ENCODE measurements at places on chromosomes 6 and 20.

GRCh38 chr20:39619271-39619785, 657.2 kb downstream of the DHX35 start:
- DNase-seq, result no peak

GRCh38 chr20:23753589-23753988, 2.9 kb upstream of the CST1 start:
- DNase-seq, result no peak

GRCh38 chr6:159977255-159977903, 8.5 kb downstream of the IGF2R start:
- no peak for DNase-seq

DNA sequence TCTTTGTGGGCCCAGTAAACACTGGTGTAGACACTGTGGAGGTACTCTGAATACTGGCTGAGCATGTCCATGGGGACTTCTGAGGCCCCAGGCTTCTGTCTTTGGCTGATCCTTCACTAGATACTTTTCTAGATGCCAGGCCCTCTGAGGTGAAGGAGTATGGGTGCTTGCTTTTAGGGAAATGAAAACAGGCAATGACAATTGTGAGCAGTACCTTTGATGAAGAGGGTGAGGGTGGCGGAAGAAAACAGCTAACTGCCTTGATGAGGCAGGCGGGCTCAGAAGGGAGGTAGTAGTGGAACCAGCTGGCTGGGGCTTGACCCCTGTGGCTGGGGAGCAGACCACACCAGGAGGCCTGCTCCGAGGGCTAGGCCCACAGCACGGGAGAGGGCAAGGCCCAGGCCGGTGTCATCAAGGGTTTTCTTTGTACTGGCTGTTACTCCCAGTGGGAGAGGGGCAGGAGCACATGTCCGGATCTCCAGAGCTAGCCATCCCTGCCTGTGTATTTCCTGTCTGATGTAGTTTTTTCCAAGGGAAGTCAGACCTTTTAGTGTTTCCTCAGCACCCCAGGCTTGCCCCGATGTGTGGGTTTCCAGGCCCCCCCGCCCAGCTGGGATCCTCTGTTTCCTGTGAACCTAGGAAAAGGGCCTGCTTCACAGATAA, 3.9 kb downstream of the PLCG1 start:
- no peak for DNase-seq

DNA sequence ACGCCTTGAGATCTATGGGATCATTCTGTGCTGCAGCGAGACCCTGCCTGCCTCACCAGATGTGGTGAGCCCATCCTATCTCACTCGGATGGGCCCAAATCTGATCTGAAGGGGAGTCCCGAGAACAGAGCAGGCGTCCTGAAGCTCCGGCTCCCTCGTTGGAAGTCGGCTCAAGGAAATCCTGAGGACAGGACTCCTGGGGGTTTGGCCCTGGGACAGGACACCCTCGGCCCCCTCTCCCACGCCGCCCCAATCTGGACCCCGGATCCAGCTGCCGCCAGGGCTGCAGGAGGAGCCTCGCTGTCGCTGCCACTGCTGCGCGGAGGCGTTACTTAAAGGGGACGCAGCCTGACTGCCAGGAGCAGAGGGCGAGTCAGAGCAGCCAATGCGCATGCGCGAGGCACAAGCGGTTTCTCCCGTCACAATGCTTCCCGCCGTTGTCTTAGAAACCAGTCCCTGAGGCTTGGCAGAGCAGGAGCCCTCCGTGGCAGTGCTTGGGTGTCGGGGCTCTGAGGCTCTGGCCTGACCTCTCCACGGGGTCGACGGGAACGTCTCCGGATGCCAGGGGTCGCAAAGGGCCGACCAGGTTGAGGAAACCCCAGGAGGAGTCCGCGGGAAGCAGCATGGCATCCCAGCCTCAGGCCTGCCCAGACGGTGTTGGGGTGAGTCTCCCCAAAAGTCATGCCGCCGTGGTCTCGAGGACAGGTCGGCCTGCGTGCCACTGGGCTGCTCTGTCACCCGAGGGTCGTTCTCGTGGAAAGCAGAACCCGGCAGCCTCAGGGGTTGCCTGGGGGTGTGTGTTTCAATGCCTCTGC, 1567.8 kb upstream of the DEFB115 start:
- DNase-seq, result no peak

All from HFF-Myc (cell line).